Right lobe of liver (tissue), 6 donors: ENCODE measurements at places on chromosomes 1 and 21. TPM values are rescaled to one million over a fixed set of nuclear protein-coding genes. Genes with fewer than 3 reads are reported as not detected.

GRCh38 chr1:64515427-64515826, 45.5 kb downstream of the CACHD1 start:
- H3K4me3 ChIP-seq = no peak overlapping the region
- no peaks in the 10 kb centered on the region for H3K36me3 ChIP-seq
- DNase-seq = peak; percentile 24
- H3K4me1 ChIP-seq = no peaks in the 10 kb centered on the region

DNA sequence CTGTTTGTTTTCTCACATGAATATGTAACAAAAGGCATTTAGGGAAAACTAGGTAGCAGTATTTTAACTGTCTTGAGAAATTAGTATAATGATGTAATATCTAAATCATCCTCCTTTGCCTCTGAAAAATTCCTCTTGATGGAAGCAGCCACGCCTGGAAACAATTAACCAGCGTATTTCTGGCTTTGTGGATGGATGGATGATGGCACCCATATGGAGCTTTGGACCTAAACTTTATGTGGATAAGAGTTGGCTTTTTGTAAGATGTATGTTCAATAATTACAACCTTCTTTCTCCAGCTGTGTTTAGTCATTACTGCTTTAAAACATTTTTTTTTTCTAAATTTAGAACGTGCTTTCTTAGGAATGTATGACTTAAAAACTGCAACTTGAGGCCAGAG, 12.7 kb downstream of the CDCA8 start:
- no peak for DNase-seq
- no peaks in the 10 kb centered on the region for H3K36me3 ChIP-seq
- H3K4me3 ChIP-seq = no peak overlapping the region

- no peaks in the 10 kb centered on the region for H3K4me1 ChIP-seq
- peaks cover 9% of the 10 kb centered on the region for H3K27me3 ChIP-seq
- H3K36me3 ChIP-seq = no peaks in the 10 kb centered on the region
- no peak overlapping the region for H3K27ac ChIP-seq
- DNase-seq = no peak
- peak overlapping the region; percentile 57 for H3K4me3 ChIP-seq
Measured at GRCh38 chr1:171841931-171842761, 848 bp downstream of the DNM3 start.

DNA sequence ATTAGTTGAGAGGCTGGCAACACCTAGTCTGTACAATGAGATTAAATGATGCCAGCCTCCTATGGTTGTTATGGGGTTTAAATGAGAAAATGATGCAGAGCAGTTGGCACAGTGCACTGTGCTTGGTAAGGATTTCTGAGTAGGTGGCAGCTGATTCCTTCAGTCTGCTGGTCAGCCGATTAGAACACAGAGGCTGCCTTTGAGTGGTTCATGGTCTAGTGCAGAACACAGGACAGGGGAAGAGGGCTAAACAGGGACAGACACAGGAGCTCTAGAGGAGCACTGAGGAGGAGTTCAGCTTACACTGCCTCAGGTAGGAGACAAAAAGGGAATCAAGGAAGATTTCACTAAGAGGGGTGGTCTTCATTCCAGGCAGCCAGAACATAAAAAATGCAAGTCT, 1.4 kb downstream of the TIE1 start:
- no peak overlapping the region for H3K4me3 ChIP-seq
- H3K36me3 ChIP-seq = no peaks in the 10 kb centered on the region
- H3K27ac ChIP-seq = no peak overlapping the region
- peaks cover 20% of the 10 kb centered on the region for H3K4me1 ChIP-seq
- DNase-seq = no peak

DNA sequence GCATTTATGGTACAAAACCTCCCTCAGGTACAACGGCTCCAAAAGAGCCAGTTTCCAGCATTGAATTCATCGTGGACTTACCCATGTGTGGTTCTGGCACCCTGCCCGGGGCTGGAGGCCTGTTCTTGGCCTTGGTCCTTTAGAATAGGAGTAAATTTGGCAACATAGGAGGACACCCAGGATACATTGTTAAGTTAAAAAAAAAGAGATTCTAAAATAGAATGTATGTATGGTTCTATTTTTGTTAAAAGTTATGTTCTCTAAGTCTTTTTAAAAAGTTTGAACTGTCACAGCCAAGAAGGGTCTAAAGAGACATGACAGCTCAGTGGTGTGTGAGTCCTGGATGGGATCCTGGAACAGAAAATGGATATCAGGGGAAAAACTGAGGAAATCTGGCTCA, 25.9 kb downstream of the EPHX1 start:
- peaks cover 59% of the 10 kb centered on the region for H3K4me1 ChIP-seq
- H3K27ac ChIP-seq = peak overlapping the region; percentile 2
- H3K27me3 ChIP-seq = no peaks in the 10 kb centered on the region
- H3K4me3 ChIP-seq = no peak overlapping the region

DNA sequence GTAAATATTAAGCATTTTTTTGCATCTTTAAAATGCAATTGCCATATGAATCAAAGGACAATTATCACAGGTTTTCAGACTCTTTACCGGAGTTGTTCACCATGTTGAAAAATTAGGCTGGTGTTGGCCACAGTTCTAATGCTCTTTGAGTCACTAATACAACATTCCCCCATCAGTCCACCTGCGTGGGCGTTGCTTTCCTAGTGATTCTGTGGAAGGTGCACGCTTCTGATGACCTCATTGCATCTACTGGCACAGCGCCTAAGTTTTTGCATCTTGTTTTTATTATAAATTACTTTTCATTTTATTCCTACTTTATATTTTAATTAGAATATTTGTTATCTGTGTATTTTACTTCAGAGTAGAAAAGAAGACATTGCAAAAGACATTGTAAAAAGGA, 4.7 kb upstream of the F5 start:
- no peak overlapping the region for H3K27ac ChIP-seq
- no peak for DNase-seq
- H3K4me3 ChIP-seq = no peak overlapping the region

- H3K27ac ChIP-seq = peak overlapping the region; percentile 43
- DNase-seq = peak; percentile 79
- H3K4me3 ChIP-seq = no peak overlapping the region
- H3K27me3 ChIP-seq = no peaks in the 10 kb centered on the region
- no peaks in the 10 kb centered on the region for H3K4me1 ChIP-seq
- H3K36me3 ChIP-seq = no peaks in the 10 kb centered on the region
Measured at GRCh38 chr1:109901524-109902145, 9.0 kb upstream of the CSF1 start.

- H3K4me1 ChIP-seq = no peaks in the 10 kb centered on the region
- H3K36me3 ChIP-seq = no peaks in the 10 kb centered on the region
- no peak overlapping the region for H3K4me3 ChIP-seq
Measured at GRCh38 chr1:233364695-233365539, 37.4 kb downstream of the MAP3K21 start.

GRCh38 chr1:164617377-164618201, 58.6 kb downstream of the PBX1 start:
- no peak overlapping the region for H3K27ac ChIP-seq
- H3K4me3 ChIP-seq = no peak overlapping the region
- H3K4me1 ChIP-seq = no peaks in the 10 kb centered on the region
- DNase-seq = no peak
- H3K27me3 ChIP-seq = no peaks in the 10 kb centered on the region
- no peaks in the 10 kb centered on the region for H3K36me3 ChIP-seq

GRCh38 chr1:162218975-162219374, 149.5 kb downstream of the NOS1AP start:
- H3K27me3 ChIP-seq = no peaks in the 10 kb centered on the region
- DNase-seq = no peak
- H3K4me1 ChIP-seq = no peaks in the 10 kb centered on the region
- no peaks in the 10 kb centered on the region for H3K36me3 ChIP-seq

- no peaks in the 10 kb centered on the region for H3K4me1 ChIP-seq
- no peak overlapping the region for H3K27ac ChIP-seq
- no peaks in the 10 kb centered on the region for H3K27me3 ChIP-seq
- H3K4me3 ChIP-seq = no peak overlapping the region
- H3K36me3 ChIP-seq = no peaks in the 10 kb centered on the region
Measured at GRCh38 chr1:162772571-162773154, 17.8 kb upstream of the HSD17B7 start.

- H3K27me3 ChIP-seq = no peaks in the 10 kb centered on the region
- DNase-seq = no peak
- no peaks in the 10 kb centered on the region for H3K4me1 ChIP-seq
- H3K4me3 ChIP-seq = no peak overlapping the region
- H3K27ac ChIP-seq = no peak overlapping the region
Measured at GRCh38 chr1:29783508-29784275, 547.4 kb downstream of the PTPRU start.

DNA sequence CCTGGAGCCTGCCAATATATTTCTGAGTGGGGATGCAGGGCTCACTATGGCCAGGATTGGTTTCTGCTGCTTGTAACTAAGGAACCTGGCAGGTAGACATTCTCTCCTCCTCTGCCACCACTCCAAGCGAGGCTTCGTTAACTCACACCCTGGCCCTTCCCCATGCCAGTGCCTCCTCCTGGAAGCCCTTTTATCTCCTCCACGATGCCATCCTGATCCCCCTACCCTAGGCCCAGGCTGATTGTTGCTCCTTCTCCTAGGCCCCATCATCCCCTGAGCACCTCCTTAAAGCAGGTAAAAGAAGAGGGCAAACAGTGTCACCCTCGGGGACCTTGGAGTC, 118.5 kb downstream of the DMRTB1 start:
- H3K27me3 ChIP-seq = no peaks in the 10 kb centered on the region
- no peak overlapping the region for H3K4me3 ChIP-seq
- H3K27ac ChIP-seq = no peak overlapping the region
- H3K36me3 ChIP-seq = no peaks in the 10 kb centered on the region
- DNase-seq = no peak

GRCh38 chr1:58905628-58906221, 121.9 kb upstream of the JUN start:
- no peaks in the 10 kb centered on the region for H3K36me3 ChIP-seq
- DNase-seq = no peak
- no peaks in the 10 kb centered on the region for H3K4me1 ChIP-seq
- H3K27ac ChIP-seq = no peak overlapping the region
- H3K27me3 ChIP-seq = no peaks in the 10 kb centered on the region

DNA sequence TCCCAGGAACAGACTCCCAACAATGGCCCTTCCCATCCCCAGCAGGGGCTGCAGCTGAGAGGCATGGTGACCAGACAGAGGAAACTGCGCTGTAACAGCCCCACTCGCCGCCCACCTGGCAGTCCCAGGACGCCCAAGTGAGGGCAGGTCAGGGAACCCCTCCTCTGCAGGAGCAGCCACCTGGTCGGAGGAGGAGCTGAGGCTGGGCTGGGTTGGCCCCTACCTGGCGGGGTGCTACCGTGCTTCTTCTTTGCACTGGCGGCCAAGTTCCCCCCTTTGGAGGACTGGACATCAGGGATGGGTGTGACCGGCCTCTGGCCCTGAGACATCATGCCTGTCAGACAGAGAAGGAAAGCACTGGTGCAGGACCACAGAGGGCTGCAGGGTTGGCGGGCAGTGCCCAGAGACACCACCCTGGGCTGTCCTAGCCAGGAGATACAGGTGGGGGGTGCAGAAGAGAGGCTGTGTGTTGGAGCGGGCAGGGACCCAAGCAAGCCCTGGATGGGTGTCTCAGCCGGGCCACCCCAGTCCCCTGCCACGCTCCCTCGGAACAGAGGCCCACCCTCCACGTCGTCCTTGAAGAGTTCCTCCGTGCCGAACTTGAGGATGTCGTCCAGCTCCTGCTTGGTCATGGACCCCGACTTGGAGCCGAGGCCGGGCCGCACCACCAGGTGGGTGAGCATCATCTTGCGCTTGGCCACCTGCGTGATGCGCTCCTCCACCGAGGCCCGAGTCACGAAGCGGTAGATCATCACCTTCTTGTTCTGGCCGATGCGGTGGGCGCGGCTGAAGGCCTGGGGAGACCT, 51.6 kb downstream of the CHD5 start:
- H3K27ac ChIP-seq = no peak overlapping the region
- H3K27me3 ChIP-seq = no peaks in the 10 kb centered on the region
- H3K36me3 ChIP-seq = no peaks in the 10 kb centered on the region
- H3K4me3 ChIP-seq = no peak overlapping the region

The CDC20 gene
- 5.3 TPM for total RNA-seq

The GNAT2 gene
- 0.21 TPM for total RNA-seq

The BRDT gene
- not detected for total RNA-seq

The LRRN2 gene
- 0.37 TPM for total RNA-seq

The KANK4 gene
- total RNA-seq = 1.6 TPM

The GPR153 gene
- total RNA-seq = 8.4 TPM

The LRRC7 gene
- total RNA-seq = 0.25 TPM

The EFNA3 gene
- 2.7 TPM for total RNA-seq

The SH2D2A gene
- 0.42 TPM for total RNA-seq
